Kidney (tissue), 22 donors: ENCODE measurements at places on chromosomes 1 and 21. TPM values are rescaled to one million over a fixed set of nuclear protein-coding genes. Genes with fewer than 3 reads are reported as not detected.
A peak's percentile ranks its signal among the peaks of the same experiment; 100 is the strongest.

DNA sequence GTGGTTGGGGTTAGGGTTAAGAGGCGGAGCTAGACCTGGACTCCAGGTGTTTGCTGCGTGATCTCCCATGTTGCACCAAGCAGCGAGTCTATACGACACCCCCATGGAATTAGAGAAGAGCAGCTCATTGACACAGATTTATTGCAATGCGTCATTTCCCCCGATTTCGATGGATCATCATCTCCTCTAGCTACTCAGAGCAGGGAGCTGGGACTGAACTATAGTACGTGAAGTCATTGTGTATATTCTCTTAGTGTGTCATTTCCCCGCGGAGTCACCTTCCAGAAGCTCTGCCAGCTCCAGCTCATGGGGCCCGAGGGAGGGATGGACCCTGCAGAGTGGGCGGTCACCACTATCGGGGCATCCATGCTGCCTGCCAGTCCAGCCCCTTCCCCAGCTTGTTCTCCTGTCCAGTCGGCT is 7.5 kb upstream of the C2CD2 start:
- H3K36me3 ChIP-seq: no peaks in the 10 kb centered on the region
- no peak overlapping the region for H3K4me3 ChIP-seq
- no peak for DNase-seq
- H3K4me1 ChIP-seq: peaks cover 18% of the 10 kb centered on the region
- H3K27ac ChIP-seq: no peak overlapping the region

TXNIP gene
- 1,197 TPM for total RNA-seq

GRCh38 chr1:2190491-2190976 is 4.0 kb downstream of the FAAP20 start:
- no peaks in the 10 kb centered on the region for H3K36me3 ChIP-seq
- H3K4me1 ChIP-seq: no peaks in the 10 kb centered on the region
- H3K27me3 ChIP-seq: no peaks in the 10 kb centered on the region
- H3K4me3 ChIP-seq: no peak overlapping the region
- peak overlapping the region; percentile 80 for H3K27ac ChIP-seq

GRCh38 chr1:36300526-36300925 is 5.6 kb upstream of the SH3D21 start:
- no peak overlapping the region for H3K27ac ChIP-seq
- no peaks in the 10 kb centered on the region for H3K4me1 ChIP-seq
- no peaks in the 10 kb centered on the region for H3K27me3 ChIP-seq
- H3K36me3 ChIP-seq: peaks cover 4% of the 10 kb centered on the region
- DNase-seq: no peak

GRCh38 chr21:38664841-38665240 is 140.9 kb upstream of the ETS2 start:
- peaks cover 7% of the 10 kb centered on the region for H3K27me3 ChIP-seq
- H3K4me3 ChIP-seq: no peak overlapping the region
- H3K36me3 ChIP-seq: no peaks in the 10 kb centered on the region
- H3K27ac ChIP-seq: no peak overlapping the region

DNA sequence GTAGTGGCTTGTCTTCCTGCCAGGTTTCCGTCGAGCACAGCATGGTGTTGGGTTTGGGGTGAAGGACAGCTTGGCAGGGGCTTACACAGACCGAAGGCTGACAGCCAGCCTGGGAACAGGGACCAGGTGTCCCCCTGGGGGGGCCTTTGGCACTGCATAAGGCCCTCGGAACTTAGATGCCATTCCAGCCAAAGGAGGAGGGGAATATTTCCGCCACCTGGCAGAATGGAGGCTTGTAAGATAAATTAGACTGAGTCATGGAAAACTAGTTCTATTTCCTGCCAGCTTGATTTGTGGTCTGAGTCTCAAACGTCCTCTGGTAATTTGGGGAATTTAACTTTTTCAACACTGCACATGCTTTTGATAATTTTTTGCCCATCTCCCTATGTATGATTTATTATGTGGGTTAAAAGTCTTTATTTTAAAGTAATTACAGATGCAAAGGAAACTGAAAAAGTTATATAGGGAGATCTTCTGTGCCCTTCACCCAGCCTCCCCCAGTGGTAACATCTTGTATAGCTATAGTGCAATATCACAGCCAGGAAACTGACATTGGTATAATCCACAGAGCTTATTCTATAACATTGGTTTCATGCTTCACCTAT is 11.5 kb upstream of the TMEM51 start:
- no peak overlapping the region for H3K4me3 ChIP-seq
- DNase-seq: no peak
- no peaks in the 10 kb centered on the region for H3K36me3 ChIP-seq
- no peaks in the 10 kb centered on the region for H3K4me1 ChIP-seq
- no peaks in the 10 kb centered on the region for H3K27me3 ChIP-seq

LINGO4 gene
- 0.41 TPM for total RNA-seq

TM2D1 gene
- 52.6 TPM for total RNA-seq

DNA sequence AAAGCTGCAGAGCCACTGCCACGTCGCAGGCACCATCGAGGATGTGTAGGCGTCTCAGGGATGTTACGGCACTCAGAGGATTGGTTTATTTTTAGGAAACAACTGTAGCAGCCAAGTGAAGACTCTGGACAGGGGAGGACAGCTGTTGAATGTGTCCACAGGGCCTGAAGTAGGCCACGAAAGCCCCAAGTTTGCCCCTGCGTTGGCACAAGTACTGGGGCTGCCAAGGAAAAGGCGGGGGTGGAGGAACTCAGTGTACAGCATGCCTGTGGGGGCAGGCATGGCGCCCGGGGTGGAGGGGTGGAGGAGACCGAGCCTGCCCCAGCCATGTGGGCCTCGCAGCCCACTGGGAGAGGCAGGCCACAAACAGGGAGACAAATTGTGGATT is 89.7 kb downstream of the ADARB1 start:
- no peaks in the 10 kb centered on the region for H3K27me3 ChIP-seq
- DNase-seq: no peak
- no peak overlapping the region for H3K4me3 ChIP-seq
- peaks cover 6% of the 10 kb centered on the region for H3K4me1 ChIP-seq
- no peak overlapping the region for H3K27ac ChIP-seq

MYOG gene
- total RNA-seq: not detected

DNA sequence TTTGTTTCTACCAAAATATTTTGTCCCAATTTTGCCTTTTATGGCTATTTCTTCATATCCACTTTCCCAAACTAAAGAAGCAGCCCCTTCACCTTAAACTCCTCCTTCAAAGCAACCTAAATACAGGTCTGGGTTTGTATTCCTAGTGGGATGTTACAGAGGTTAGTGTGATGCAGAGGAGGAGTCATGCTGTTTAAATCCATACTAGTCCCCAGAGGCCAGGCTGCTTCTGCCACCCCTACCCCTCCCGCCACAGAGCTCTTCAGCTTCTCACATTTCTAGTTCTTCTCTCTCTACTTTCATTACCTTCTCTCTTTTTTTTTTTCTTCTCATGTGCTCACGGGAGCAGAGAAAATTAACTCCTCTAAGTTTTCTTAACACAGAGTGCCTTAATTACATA is 29.3 kb downstream of the SELL start:
- no peak for DNase-seq
- H3K4me3 ChIP-seq: no peak overlapping the region
- H3K27ac ChIP-seq: no peak overlapping the region
- no peaks in the 10 kb centered on the region for H3K36me3 ChIP-seq
- H3K4me1 ChIP-seq: no peaks in the 10 kb centered on the region
- H3K27me3 ChIP-seq: no peaks in the 10 kb centered on the region

S100A7A gene
- not detected for total RNA-seq

GRCh38 chr1:61448914-61449313 is 276.0 kb downstream of the TM2D1 start:
- no peaks in the 10 kb centered on the region for H3K36me3 ChIP-seq
- H3K27me3 ChIP-seq: no peaks in the 10 kb centered on the region
- no peak overlapping the region for H3K4me3 ChIP-seq
- H3K27ac ChIP-seq: peak overlapping the region; percentile 54
- peak; percentile 44 for DNase-seq
- peaks cover 35% of the 10 kb centered on the region for H3K4me1 ChIP-seq

DNA sequence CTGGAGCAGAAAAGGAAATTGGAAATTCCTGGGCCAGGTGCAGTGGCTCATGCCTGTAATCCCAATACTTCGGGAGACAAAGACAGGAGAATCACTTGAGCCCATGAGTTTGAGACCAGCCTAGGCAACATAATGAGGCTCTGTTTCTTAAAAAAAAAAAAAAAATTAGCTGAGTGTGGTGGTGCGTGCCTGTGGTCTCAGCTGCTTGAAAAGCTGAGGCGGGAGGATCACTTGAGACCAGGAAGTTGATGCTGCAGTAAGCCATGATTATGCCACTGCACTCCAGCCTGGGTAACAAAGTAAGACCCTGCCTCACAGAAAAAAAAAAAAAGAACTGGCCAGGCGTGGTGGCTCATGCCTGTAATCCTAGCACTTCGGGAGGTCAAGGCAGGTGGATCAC is 56.7 kb downstream of the SRSF11 start:
- H3K4me1 ChIP-seq: no peaks in the 10 kb centered on the region
- no peaks in the 10 kb centered on the region for H3K36me3 ChIP-seq
- no peak overlapping the region for H3K4me3 ChIP-seq
- no peak overlapping the region for H3K27ac ChIP-seq
- no peak for DNase-seq

LCE3D gene
- not detected for total RNA-seq

PLA2G2D gene
- total RNA-seq: 1.1 TPM

AQP10 gene
- not detected for total RNA-seq

NOL9 gene
- total RNA-seq: 28.7 TPM

GRCh38 chr1:81379430-81379829 is 421.3 kb upstream of the ADGRL2 start:
- no peaks in the 10 kb centered on the region for H3K4me1 ChIP-seq
- H3K4me3 ChIP-seq: no peak overlapping the region
- no peak for DNase-seq
- H3K27me3 ChIP-seq: no peaks in the 10 kb centered on the region
- H3K27ac ChIP-seq: no peak overlapping the region

KLHL12 gene
- 28.2 TPM for total RNA-seq

RIMS3 gene
- 6.2 TPM for total RNA-seq

NSL1 gene
- 34.5 TPM for total RNA-seq

LCA5L gene
- total RNA-seq: 4.3 TPM

PDPN gene
- total RNA-seq: 4.6 TPM

- no peaks in the 10 kb centered on the region for H3K4me1 ChIP-seq
- no peak overlapping the region for H3K27ac ChIP-seq
- no peaks in the 10 kb centered on the region for H3K36me3 ChIP-seq
- H3K4me3 ChIP-seq: no peak overlapping the region
- H3K27me3 ChIP-seq: no peaks in the 10 kb centered on the region
Measured at GRCh38 chr1:94688646-94689045, 131.5 kb upstream of the SLC44A3 start.

- DNase-seq: no peak
- no peaks in the 10 kb centered on the region for H3K4me1 ChIP-seq
- no peak overlapping the region for H3K4me3 ChIP-seq
Measured at GRCh38 chr1:65995336-65995735, 202.6 kb downstream of the PDE4B start.

DPT gene
- 2.6 TPM for total RNA-seq

DNA sequence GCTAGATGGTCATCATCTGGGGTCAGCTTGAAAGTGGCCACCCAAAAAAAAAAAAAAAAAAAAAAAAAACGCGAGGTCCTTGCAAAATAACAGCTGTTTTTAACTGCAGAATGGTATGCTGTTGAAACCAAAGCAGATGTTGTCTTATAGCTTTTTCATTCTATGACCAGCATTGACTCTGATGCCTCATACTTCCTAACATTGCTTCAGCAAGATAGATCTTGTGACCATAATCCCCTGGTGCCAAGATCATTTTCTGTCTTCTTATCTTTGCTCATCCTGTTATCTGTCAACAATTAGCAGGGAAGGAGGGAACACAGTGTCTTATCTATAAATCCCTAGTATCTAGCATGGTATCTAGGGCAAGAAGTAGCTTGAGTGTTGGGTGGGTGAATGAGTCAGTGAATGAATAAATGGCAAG is 181.5 kb downstream of the PLPP3 start:
- H3K36me3 ChIP-seq: no peaks in the 10 kb centered on the region
- no peak for DNase-seq
- H3K27ac ChIP-seq: no peak overlapping the region
- no peaks in the 10 kb centered on the region for H3K27me3 ChIP-seq

EXO1 gene
- 0.69 TPM for total RNA-seq

DNA sequence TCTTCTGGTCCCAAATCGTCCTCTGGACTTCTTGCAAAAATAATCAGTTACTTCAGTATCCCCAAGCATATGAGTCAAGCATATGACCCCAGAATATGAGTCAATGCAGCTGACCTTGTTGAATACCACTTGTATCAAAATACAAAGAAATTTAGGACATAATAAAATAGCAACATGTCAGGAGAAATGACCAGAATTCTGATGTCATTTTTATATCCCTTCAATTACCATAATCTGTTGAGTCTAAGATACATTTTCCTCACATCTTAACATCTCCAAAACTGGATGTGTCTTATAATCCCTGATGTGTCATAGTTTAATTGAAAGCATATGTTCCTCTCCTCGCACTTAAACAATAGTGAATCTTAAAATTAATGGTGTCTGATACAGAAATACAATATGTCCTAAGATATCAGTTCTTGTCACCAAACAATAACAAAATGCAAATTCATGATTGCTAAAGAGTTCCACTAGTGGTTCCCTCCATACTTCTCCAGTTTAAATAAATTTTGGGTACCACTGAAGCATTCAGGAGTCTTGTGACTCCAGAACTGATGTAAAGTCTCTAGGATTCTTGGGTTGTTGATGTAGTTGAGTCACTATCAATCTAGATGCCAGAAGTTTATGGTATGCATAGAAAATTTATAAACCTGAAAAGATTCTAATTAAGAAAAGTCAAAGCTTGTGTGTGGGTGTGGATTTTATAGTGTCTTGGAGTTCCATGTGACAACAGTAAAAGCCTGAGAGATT is 41.8 kb downstream of the KIFAP3 start:
- H3K4me1 ChIP-seq: no peaks in the 10 kb centered on the region
- no peak overlapping the region for H3K27ac ChIP-seq
- H3K4me3 ChIP-seq: no peak overlapping the region
- no peaks in the 10 kb centered on the region for H3K36me3 ChIP-seq

PM20D1 gene
- 0.69 TPM for total RNA-seq

NFASC gene
- 29.9 TPM for total RNA-seq
